Neural crest cell (in vitro differentiated cells): ENCODE measurements at places on chromosomes 2 and 18. TPM values are rescaled to one million over a fixed set of nuclear protein-coding genes. Genes with fewer than 3 reads are reported as not detected.

DNA sequence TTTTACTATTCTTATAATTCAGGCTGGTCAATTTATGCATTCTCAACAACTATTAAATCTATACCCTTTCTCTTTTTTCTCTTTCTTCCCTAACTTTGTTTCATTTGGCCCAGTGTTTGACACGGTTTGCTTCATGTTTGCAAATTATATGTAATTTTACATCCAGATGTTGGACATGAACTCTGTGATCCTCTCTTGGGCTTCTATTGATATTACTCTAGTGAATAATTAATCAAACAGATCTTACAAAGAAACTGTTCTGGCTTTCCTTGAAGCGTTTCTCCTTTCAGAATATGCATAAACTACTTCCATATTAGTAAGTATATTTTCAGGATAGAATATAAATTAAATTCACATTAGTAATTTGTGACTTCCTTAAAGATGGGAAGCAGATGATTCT lies 225.1 kb upstream of the TMEFF2 start:
- no peak overlapping the region for H3K27ac ChIP-seq
- H3K36me3 ChIP-seq, result no peaks in the 10 kb centered on the region
- no peaks in the 10 kb centered on the region for H3K4me1 ChIP-seq
- no peak overlapping the region for H3K4me3 ChIP-seq
- no peaks in the 10 kb centered on the region for H3K27me3 ChIP-seq

The GLI2 gene
- total RNA-seq, result 48.8 and 49.1 TPM in 2 replicates

The GPR45 gene
- 0.30 TPM in 1 of 2 replicates, not detected in the other for total RNA-seq

GRCh38 chr2:42132191-42132965 lies 36.8 kb upstream of the EML4 start:
- peaks cover 31% of the 10 kb centered on the region for H3K4me1 ChIP-seq
- peaks cover 6% of the 10 kb centered on the region for H3K27me3 ChIP-seq
- DNase-seq, result no peak
- no peak overlapping the region for H3K27ac ChIP-seq
- no peak overlapping the region for H3K4me3 ChIP-seq

The TMEM200C gene
- 24.2 and 26.1 TPM in 2 replicates for total RNA-seq

DNA sequence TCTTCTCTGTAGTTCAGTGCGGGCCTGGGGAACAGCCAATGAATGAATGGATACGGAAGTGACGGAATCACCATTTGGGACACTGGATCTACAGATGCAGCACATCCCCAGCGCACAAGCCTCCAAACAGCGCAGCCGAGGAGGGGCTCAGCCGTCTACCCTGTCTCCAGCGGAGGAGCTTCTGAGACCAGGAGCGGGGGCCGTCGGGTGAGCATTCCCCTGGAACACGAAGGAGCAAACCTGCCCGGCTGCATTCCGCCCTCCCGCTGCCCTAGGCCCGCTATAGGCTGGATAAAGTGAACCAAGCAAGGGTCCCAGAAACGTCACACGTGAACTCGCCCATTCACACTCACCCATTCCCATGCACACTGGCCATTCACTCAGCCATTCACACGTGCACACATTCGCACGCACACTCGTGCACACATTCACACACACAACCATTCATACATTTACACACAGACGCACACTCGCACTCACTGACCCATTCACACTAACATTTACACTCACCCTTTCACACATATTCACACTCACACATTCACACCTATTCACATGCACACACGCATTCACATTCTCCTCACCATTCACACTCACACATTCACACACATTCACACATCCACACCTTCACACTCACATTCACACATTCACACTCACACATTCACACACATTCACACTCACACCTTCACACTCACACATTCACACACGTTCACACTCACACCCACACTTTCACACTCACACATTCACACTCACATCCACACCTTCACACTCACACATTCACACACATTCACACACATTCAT lies 63.4 kb downstream of the BIN1 start:
- H3K27ac ChIP-seq, result no peak overlapping the region
- no peaks in the 10 kb centered on the region for H3K27me3 ChIP-seq
- no peak overlapping the region for H3K4me3 ChIP-seq
- peaks cover 2% of the 10 kb centered on the region for H3K36me3 ChIP-seq
- no peak for DNase-seq
- H3K4me1 ChIP-seq, result peaks cover 3% of the 10 kb centered on the region

- DNase-seq, result no peak
- H3K4me1 ChIP-seq, result peaks cover 24% of the 10 kb centered on the region
- H3K27ac ChIP-seq, result no peak overlapping the region
- H3K36me3 ChIP-seq, result no peaks in the 10 kb centered on the region
- H3K4me3 ChIP-seq, result no peak overlapping the region
These were observed 29.8 kb downstream of the TOGARAM2 start for GRCh38 chr2:29010946-29011345.

The ALLC gene
- total RNA-seq, result not detected in 2 replicates
